ENCODE measurements at places on chromosomes 3 and 15.

- no peak for DNase-seq
Observed at GRCh38 chr3:56054844-56055243, 413.4 kb downstream of the ERC2 start.

DNA sequence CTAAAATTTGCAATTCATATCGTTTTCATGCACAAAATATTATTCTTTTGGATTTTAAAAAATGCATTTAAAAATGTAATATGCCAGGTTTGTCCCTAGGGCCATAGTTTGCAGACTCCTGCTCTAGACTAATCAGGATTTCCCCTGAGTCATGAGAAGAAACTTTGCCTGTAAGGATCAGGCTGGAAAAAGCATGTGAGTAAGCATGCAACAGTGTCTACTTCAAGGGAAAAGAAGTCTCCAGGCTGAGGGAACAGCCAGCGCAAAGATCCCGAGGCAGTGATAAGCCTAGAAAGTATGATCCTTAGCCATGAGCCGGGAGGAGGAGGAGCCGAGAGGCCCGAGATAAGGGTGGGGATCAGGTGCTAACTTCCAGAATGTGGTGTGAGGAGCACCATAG, 382.8 kb upstream of the CFAP20DC start:
- no peak for DNase-seq

GRCh38 chr15:88323976-88324740, 67.6 kb upstream of the NTRK3 start:
- no peak for DNase-seq

GRCh38 chr3:161600173-161600572, 103.6 kb downstream of the OTOL1 start:
- no peak for DNase-seq

DNA sequence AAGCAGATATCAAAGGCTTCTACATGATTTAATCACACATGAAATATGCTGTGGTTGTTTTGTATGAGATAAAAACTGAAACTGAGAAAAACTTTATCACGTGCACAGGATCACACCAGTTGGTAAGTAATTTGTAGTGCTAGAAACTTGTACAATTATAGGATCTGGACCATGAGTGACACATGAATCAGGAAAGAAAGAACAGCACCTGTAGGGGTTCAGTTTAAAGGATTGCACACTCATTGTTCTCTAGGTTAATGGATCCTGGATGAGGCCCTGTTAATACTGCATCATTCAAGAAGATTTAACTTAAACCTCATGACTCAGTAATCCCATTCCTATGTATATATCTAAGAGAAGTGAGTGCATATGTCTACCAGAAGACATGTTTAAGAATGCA, 87.9 kb downstream of the STT3B start:
- DNase-seq, result no peak

DNA sequence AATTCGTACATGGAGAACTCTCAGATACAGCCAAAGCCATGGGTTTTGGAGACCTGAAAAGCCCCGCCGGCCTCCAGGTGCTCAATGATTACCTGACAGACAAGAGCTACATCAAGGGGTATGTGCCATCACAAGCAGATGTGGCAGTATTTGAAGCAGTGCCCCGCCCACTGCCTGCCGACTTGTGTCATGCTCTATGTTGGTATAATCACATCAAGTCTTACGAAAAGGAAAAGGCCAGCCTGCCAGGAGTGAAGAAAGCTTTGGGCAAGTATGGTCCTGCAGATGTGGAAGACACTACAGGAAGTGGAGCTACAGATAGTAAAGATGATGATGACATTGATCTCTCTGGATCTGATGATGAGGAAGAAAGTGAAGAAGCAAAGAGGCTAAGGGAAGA, 23.5 kb downstream of the MYO5A start:
- DNase-seq, result no peak

DNA sequence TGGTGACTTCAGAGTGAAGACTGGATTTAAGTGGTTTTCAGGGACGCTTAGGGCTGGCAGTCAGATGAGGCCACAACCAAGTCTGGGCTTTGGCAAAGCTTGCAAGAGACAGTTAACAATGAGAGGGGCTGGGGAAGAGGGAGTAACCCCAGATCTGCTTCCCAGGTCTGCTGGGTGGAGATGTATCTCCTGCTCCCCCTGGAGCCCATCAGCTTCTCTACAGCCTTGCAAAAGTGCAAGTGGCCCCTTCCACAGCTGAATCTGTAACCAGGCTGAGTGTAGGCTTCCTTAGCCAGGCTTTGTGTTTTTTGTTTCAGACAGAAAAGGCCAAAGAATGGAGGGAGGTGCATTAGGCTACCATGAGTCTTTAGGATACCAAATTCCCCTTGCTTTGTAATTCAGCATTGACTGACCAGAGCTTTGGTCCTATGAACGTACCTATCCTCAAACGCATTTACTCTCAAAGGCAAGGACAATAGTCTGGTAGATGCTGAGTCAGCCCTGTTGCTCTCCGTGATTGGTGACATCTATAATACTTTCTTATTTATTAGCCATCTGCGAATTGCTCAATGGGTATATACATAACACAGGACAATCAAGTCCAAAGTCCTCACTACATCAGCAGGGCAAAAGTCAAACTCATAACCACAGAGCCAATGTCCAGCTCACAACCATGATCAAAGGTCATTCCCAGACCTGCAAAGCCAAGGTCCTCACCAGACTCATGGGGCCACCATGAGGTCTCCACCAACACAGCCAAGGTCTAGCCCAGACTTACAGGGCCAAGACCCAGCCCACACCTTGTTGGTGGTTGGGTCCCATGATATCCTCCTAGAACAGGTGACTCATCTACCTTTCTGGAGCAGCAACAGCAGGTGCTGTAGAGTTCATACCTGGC, 17.1 kb downstream of the CCDC13 start:
- no peak for DNase-seq

DNA sequence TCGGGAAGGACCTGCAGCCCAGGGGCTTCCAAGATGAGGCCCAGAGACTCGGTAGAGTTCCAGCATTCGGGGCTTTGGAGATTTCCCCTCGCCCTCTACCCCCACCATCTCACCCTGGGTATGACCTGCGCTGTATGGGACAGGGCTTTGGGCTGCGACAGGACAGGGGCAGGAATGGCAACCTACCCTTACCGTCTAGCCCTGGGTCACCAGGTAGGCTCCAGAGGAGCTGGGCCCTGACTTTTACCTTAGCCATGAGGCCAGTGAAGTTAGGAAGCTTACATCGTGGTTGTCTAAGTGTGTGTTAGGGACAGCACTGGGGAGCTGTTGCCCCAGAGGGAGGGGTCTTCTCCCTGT, 683 bp downstream of the PPM1M start:
- no peak for DNase-seq

DNA sequence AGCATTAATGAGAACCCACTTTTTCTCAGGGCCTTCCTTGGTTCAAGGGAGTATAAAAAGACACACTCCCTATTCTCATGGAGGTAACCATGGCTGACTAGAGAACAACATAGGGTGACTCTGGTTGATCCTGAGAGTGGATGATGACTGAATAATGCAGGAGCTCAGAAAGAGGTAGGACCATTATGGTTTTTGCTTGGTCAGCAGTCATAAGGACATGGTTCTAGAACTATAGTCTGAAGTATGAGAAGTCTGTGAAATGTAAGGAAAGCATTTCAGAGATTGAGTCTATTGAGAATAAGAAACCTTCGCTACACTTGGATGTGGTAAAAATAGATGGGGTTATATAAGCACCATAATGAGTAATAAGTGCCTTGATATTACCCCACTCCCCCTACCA, 184.1 kb upstream of the GPR149 start:
- DNase-seq, result no peak
